K562 (cell line): ENCODE measurements at places on chromosomes 1 and 21. TPM values are rescaled to one million over a fixed set of nuclear protein-coding genes. Genes with fewer than 3 reads are reported as not detected.

Gene TPM3
- 500 and 507 TPM in 2 replicates for total RNA-seq

Gene FABP3
- not detected in 2 replicates for total RNA-seq

Gene CFHR3
- 0.16 and 0.47 TPM in 2 replicates for total RNA-seq

Gene CYP4A11
- total RNA-seq = 0.42 TPM in 1 of 2 replicates, not detected in the other

Gene OR2T35
- total RNA-seq = not detected in 2 replicates

Gene TRNP1
- 0.95 and 2.3 TPM in 2 replicates for total RNA-seq
